ENCODE measurements at places on chromosomes 11 and 22.
A peak's percentile ranks its signal among the peaks of the same experiment; 100 is the strongest.

GRCh38 chr11:61080526-61080925 lies 21.8 kb upstream of the CD5 start:
- DNase-seq = no peak

GRCh38 chr11:36081274-36081945 lies 137.5 kb downstream of the LDLRAD3 start:
- DNase-seq = no peak

DNA sequence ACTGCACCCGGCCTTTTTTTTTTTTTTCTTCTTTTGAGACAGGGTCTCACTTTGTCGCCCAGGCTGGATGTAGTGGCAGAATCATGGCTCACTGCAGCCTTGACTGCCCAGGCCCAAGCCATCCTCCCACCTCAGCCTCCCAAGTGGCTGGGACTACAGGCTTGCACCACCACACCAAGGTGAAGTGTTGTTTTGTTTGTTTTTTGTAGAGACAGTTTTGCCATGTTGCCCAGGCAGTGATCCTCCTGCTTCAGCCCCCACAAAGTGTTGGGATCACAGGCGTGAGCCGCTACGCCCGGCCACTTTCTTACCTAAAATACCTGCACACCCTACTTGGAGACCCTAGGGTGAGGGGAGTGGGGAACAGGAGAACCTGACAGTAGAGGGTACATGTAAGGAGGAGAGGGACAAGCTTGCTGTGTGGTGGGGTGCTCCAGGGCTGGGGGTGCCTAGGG lies 4.5 kb upstream of the AIFM3 start:
- DNase-seq = no peak

GRCh38 chr11:115464269-115464668 lies 39.9 kb downstream of the CADM1 start:
- no peak for DNase-seq

DNA sequence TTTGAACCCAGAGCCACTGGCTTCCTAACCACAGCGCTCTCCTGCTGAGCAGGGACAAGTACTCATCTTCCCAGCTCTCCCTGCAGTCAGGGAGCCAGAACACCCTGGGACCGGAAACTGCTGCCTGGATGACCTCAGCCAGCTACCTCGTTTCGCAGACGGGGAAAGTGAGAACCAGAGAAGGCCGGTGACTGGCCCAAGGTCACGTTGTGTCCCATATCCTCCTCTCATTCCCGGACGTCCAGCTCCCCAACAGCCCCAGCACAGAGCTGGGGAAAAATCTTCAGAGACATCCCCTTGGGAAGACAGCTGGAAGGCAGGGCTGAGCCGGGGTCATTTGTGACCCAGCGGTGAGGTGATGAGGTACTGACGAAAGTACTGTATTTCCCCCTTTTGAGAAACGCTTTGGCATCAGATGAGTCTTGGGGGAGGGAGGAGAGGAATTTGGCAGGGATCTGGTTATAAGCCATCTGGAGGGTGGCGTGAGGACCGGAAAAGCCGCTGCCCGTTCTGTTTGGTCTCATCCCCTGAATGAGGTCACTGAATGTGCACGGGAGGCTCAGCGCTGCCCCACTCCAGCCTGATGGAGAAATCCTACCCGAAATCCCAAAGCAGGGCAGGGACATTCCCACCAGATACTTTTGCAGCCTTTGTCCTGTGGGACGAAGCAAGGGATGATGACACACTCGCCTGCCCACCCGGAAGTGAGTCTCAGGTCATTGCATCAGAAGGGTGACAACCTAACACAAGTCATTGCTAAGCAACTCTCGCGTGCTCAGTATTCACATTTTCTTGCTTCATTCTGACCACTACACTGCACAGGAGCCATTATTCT lies 41.1 kb downstream of the LIF start:
- DNase-seq = no peak

- no peak for DNase-seq
Measured at GRCh38 chr11:6315811-6316425, 4.4 kb downstream of the CAVIN3 start.

DNA sequence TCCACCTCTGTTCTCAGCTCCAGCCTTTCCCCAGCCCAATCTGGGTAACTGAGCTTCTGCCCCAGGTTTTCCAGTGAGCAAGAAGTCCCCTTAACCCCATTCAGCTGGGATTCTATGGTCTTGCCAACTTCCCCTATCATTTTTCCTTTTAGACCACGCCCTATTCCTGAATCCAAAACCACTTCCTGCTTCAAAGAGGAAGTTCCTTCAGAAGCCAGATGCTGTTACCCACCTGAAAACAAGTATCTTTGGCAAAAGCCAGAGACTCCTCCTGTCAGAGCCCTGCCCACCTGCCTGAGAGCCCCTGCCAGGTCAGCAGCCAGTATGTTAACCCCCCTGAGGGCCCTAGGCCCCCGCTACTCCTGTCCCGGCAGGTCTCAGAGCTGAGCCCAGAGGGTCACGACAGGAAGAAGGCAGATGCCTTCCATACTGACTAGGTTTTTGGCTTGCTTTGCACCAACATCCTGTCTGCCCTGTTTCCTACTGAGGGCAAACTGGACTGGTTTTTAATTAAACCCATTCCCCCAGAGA lies 20.3 kb upstream of the MICAL2 start:
- DNase-seq = no peak

GRCh38 chr22:29524442-29525191 lies 28.9 kb downstream of the THOC5 start:
- DNase-seq = no peak

DNA sequence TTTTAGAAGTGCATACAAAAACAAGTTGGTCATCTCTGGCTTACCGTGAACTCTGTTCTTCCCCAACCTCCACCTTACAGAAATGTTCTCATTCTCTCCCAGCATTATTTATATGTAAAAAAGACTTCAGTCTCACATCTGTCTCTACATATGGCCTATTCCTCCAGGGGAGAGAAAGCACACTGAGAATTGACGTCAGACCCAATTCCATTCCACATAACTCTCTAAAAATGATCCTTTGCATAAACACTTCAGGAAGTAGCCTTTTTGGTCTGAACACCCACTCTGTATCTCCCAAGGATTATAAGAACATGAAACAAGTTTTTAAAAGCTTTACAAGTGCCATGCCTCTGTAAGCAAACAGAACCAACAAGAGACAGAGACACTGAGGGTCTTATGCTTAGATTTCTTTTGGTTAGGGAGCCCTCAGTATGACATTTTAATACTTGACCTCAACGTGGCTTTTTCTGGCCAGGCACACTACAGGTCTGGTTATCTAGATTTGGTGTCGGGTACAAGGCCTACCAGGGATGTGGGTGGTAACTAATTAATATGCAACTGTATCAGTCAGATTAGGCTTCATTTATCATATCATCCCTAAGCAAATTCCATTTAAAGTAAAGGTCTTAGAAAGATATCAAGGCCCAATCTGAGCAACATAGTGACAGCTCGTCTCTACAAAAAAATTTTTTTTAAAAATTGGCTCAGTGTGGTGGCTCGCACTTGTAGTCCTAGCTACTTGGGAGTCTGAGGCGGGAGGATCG lies 48.5 kb upstream of the PPP2R1B start:
- DNase-seq = no peak

DNA sequence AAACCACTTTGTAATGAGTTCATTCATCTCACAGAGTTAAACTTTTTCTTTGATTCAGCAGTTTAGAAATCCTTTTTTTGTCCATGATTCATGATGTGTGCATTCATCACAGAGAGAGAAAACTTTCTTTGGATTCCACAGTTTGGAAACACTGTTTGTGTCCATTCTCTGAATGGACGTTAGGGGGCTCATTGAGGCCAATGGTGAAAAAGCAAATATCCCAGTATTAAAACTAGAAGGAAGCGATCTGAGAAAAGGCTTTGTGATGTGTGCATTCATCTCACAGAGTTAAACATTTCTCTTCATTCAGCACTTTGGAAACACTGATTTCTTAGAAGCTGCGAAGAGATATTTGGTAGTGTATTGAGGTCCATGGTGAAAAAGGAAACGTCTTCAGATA lies 155.6 kb upstream of the TRIM48 start:
- no peak for DNase-seq

DNA sequence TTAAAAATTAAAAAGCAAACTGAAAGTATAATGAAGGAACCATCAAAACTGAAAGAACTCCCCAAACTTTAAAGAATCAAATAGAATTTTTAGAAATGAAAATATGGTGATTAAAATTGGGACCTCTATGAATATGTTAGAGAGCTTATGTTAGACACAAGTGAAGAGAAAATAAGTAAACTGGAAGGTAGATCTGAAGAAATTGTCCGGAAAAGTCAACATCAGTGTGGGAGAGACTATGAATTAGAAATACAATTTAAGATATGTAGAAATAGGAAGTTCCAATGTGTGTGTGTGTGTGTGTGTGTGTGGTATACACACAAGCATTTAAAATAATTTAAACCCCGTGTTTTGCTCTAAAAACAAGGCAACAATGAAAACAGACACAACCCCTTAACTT lies 4.9 kb upstream of the OR8B4 start:
- no peak for DNase-seq

DNA sequence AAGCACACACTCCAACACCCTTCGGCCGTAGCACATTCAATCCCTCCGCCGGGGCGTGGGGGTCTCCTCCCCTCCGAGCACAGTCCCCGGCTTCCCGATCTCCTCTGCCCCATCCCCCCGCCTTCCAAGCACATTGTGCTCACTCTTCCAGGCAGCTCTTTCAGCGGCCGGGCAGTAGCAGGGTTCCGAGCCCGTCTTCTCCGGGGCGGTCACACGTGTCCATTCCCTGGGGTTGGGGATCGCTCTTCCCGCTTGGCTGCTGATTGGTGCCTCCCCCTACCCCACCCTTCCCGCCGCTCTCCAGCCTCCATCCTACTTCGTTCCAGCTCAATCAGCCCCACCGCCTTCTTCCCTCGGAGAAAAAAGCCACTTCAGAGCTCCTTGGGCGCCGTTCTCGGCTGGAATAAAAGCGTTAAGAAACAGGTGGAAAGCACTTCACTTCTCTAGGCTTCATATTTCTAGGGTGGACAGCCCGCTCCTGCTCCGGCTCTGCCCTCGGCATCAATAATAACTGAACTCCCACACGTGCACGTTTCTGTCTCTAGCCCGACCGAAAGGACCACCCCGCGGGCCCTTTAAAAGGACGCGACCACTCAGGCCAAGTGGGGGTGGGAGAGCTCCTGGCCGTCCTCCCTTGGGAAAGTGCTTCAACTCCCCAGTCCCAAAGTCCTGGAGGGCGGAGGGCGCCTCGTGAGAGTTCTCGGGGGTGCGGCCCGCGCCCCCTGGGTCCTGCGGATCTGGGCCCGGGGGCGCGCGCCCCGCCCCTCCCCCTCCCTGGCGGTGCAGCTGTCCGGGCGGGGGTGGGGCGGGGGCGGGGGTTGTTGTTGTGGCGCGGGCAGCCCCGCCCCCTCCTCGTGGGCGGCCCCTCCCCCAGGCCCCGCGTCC lies 464 bp upstream of the CECR2 start:
- DNase-seq = no peak

GRCh38 chr22:19430890-19431541 lies 517 bp downstream of the HIRA start:
- peak; percentile 31 for DNase-seq

GRCh38 chr11:132655187-132655855 lies 877.0 kb downstream of the OPCML start:
- no peak for DNase-seq

DNA sequence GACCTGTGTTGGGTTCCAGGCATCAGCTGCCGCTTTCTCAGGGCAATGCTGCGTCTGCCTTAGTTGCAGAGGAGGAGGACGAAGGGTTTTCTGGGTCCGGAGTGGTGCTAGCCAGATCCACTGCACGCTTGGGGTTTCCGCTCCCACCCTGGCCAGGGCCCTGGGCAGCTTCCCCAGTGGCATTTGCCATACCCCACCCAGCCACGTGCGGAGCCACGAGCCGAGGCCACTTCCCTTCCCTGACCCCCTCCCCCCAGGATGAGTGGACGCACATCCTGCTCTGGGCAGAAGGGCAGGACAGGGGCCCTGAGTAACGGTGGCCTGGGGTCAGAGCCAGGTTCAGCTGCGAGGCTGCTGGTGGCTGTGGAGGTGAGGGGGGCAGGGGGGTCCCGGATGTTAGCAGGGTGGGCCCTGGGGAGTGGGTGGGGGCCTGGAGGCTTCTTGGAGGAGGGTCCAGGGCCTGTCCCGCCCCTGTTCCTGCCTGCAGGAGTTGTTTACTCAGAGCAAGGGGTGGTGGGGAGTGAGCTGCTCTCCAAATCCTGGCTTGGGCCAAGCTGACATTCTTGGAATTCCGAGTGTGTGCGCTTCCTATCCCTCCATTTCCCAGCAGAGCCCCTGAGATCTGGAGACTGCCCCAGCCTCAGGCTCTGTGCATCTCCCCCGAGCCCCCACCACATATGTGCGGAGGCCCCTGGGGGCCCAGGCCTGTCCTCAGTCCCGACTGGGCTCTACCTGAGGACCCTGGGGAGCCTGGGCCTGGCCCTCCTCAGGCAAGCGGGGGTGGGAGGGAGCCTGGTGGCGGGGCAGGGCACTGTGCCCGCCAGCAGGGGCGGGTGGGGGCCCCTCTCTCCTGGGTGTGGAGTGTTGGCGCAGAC lies 1.4 kb downstream of the TSPAN4 start:
- no peak for DNase-seq

GRCh38 chr11:7964261-7964660 lies 986 bp downstream of the NLRP10 start:
- DNase-seq = no peak

GRCh38 chr11:122874991-122875390 lies 7.6 kb upstream of the JHY start:
- no peak for DNase-seq

DNA sequence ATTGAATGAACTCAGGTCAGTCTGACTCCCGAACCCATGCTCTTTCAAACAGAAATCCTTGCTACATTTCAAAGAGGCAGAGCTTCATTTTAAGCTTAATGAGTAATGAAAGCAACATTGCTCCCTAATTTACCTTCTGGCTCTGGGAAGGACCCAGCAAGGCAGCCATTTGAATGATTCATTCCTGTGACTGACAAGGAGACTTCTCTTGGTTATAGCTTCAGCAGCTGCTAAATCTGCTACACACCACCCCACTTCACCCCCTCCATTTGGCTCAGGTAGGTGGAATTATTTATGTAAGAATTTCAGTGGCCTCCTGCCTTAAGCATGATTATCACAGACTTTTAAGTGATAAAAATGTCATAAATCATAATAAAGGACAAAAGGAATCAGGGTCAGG lies 117.7 kb downstream of the KCNC1 start:
- DNase-seq = no peak

GRCh38 chr11:35047179-35047578 lies 91.8 kb upstream of the CD44 start:
- DNase-seq = no peak

DNA sequence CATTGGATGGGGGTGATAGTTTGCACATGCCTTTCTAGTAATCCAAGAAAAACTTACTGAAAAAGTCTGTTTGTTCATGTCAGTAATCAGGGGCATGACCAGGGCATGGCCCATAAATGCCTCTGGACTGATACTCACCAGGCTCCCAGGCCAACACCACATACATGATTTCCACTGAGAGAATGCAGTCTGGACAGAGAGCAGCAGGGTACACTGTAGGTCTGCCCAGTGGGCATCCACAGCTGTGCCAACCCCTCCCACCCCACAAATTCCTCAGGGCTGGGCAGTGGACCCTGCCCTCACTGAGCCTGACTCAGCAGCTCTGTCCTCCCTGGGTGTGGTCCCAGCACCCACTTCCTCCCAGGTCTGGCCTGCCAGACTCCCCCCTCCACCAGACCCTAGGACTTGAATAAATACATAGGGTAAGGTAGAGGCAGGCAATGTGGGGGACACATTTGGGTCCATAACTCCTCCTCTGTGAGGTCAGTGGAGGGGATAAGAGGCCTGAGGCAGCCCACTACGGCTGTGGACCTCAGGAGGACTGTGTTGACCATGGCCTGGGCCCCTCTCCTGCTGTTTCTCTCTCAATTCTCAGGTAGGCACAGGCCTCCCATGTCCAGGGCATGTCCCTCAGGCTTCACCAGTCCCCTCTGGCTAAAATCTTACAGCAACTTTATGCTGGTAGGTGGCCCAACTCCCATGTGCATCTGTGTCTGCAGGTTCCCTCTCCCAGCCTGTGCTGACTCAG lies 92.2 kb upstream of the TOP3B start:
- no peak for DNase-seq

Measured in cortex of kidney (tissue), 1 donor.